ENCODE measurements at places on chromosomes 12 and 14. TPM values are rescaled to one million over a fixed set of nuclear protein-coding genes. Genes with fewer than 3 reads are reported as not detected.

GRCh38 chr12:115209230-115209629, 525.3 kb upstream of the TBX3 start:
- no peak for DNase-seq

DNA sequence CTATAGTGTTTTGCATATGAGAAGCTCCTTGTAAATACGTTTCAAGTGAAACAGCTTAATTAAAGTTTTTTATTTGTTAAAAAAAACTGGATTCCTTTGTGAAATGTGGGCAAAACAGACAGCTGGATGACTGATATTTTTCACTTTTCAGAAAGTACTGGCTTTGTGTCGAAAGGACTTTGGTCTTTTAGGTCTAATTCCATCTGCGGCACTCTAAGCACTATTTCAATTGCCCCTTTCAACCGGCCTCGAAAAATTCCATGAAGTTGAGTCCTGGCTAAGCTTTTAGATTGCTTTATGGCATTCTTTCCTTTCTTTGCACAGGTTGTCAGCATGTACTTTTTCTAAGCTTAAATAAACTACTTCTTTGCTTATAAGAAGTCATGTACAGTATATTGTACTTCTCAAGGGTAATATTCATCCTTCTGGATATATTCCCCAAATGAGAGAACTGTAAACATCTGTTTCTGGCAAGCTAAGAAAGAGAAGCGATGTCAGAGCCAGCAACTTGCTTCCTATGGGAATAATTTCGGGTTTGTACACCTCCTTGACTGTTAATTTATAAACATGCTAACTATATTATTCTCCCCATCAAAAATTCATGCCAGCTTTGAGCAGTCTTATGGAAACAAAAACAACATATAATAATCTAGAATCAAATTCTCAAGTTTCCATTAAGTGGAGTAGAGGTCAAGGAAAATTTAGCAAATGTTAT, 611.3 kb downstream of the ETNK1 start:
- DNase-seq = no peak

- no peak for DNase-seq
Measured at GRCh38 chr14:61050417-61050816, 69.4 kb downstream of the SLC38A6 start.

- DNase-seq = no peak
Measured at GRCh38 chr12:62631471-62632410, 165.1 kb downstream of the MON2 start.

DNA sequence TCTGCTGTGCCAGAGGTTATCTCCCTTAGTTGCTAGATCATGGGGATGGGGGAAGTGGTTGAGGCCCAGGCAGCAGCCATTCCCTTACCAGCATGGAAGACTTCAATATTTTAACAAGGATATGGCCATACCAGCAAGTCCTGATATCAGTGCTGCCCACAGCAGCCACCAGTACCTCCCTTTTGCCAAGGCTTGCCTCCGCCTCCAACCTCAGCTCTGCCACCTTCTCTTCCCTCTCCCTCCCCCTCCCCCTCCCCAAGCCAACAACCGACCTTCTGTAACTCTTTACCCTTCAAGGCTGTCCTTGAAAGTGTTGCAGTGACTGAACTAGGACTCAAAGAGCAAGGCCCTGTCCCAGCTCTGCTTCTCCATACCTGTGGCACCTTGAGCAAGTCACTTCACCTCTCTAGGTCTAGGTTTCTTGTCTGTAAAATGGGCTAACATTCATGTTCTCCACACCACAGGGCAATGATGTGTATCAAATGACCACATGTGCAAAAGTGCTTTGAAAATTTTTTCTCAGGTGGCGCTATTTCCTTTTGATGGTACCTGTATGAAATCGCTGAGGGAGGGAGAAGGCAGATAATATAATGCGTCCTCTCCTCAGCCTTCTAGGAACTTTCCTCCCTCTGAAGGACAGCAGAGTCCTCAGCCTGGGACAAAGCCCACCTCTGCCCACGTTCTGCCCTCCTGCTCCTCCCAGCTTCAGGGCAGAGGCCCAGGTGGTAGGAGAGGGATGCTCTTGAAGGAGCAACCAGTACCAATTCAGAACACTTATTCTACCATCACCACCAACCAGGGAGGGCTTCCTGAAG, 14.7 kb downstream of the PLEKHG6 start:
- no peak for DNase-seq

- no peak for DNase-seq
Measured at GRCh38 chr14:67410313-67410712, 1.7 kb downstream of the PLEK2 start.

DNA sequence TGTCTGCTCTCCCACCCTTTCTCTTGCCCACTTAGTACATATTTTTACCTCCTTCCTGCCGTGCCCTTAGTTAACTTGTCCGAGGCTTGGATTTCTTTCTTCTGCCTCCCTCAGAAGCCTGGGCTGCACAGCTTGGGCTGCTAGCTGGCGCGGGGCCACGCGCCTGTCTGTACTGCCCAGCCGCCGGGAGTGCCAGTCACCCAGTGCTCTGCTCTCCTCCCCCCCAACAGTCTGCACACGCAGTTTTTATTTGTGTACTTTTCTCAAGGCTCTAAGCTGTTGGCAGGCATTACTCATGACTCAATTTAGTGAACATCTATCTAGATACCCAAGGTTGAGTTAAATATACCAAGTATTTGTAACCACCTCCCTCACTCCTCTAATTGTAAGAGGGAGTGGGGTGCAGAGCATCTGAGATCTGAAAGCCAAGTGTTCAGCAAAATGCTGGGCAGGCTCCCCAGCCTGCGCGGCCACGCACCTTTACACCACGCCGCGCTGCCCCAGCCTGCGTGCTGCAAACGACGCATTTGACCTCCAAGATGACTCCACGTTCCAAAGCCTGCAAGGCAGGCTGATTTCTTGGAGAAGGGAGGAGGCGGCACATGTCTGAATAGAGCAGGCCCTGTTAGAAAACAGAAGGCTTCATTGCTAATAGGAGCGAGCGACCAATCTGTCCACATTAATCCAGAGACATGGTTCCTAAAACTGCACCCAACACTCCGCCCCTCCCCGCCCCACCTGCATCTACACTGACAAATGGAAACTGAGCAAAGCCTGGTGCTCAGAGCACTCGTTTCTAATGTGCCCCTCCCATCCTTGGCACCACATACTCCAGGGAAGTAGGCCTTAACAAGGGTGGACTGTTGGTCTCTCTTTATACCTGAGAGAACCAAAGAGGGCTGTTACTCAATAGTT, 18.2 kb upstream of the CACNA2D4 start:
- peak; percentile 90 for DNase-seq

- no peak for DNase-seq
Measured at GRCh38 chr14:58537004-58537403, 100.8 kb upstream of the DACT1 start.

GRCh38 chr12:95465275-95465674, 8.7 kb upstream of the METAP2 start:
- no peak for DNase-seq

- DNase-seq = no peak
Measured at GRCh38 chr12:96366381-96366654, 33.9 kb downstream of the CDK17 start.

DNA sequence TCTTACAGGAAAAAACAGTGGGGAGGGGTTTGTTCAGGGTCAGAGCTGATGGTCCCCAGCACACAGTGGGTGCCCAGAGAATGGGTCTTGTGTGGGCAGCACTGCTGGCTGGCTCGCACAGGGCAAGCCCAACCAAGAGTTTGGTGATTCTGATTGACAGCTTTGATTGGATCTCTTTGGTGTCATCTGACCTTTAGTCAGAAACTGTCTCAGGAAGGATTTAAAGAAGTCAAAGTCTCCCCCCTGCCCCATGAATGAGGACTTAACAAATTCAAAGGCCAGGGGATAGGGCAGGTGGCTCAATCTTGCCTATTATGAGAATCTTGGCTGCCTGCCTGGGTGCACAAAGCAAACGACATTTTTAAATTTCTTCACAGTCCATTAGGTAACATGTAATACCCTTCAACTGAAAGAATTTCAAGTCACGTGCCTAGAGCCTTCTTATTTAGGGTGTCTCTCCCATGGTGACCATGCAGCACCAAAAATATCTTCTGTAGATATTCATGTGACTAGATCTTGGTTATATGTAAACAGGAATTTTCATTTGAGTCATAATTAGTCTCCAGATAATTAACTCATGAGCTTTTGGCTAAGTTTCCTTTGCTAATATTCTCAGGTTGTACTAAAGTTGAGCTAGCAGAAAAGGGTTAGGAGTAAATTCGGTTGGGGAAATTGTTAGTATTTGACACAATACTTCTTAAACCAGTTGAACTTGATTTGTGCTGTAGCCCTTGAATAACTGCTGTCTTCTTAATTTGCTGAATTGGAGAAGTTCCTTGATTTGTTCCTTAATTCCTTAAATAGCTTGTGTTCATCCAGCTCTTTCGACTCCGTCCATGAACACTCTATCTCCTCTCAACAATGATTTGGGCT, 54.5 kb upstream of the HECTD1 start:
- no peak for DNase-seq

GRCh38 chr12:61523276-61523992, 736.8 kb upstream of the USP15 start:
- no peak for DNase-seq

DNA sequence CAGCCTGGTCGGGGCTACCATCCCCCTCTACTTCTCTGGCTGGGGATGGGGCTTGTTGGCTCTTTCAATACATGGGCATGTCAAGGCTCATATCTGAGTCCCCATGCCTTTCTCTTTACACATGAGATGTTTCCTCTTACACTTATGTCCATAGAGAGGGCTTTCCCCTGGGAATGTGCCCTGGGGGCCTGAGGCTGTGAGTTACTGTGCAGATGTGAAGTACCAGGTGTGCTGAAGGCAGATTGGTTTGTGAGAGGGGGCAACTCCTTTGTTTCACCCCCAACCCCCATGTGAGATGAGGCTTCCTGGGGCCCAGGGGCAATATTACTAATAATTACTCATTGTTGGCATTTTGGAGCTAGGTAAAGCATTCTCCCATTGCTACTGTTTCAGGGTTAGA, 32.8 kb downstream of the NRXN3 start:
- DNase-seq = no peak

DNA sequence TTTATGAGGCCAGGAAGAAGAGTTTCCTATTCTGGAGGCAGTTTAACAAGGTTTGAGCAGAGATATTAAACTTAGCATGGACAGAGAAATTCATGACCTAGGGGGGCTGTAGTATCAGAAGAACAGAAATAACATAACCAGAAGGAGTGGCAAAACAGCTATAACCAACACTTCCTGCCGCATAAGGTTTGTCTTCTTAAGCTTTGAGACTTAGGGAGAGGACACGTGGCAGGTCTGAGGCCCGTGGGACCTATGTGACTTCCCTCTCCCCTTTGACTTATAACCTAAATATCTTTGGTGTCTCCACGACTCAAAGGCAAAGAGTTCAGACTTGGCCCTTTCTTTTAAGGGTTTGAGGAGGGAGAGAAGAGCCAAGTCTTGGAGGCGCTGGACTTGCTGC, 119.1 kb upstream of the PZP start:
- no peak for DNase-seq

GRCh38 chr12:49339464-49339861, 2.5 kb upstream of the C1QL4 start:
- no peak for DNase-seq

GRCh38 chr12:49543221-49543913, 4.5 kb downstream of the KCNH3 start:
- no peak for DNase-seq

GRCh38 chr12:1890119-1890703, 28.2 kb downstream of the CACNA2D4 start:
- no peak for DNase-seq

GRCh38 chr14:24816011-24816928, 182.3 kb upstream of the GZMB start:
- no peak for DNase-seq

DNA sequence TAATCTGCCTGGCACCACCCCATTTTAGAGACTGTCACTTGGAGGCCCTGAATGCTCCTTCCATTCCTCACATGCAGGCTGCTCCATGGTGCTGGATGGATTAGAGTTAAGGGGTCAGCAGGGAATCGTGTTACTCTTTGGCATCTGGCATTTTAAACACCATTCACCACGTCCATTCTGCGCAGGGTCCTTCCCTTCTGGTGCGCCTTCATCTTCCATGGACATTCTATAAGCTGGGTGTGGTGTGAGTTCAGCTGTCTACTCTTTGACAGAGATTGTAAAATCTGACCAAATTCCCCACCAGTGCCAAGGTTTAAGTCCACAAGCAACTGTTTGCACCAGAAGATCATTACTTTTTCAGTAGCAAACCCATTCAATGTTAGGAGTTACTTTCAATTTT, 47.8 kb downstream of the GIT2 start:
- no peak for DNase-seq

DNA sequence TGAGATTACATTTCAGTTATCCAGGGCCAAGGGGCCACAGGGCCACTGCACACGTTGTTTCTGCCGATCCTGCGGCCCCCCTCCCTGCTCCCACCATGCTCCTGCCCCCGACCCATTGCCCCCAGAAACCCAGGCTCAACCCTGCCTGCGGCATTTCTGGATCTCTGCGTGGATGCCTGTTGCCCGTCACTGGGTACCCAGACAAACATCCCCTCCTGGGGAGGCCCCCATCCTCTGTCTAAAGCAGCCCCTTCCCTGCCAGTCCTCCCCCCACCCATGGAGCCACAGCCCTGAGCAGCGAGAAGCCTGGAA, 326.4 kb upstream of the SFSWAP start:
- DNase-seq = no peak

GRCh38 chr14:96357216-96357615, 5.9 kb downstream of the ATG2B start:
- no peak for DNase-seq

DNA sequence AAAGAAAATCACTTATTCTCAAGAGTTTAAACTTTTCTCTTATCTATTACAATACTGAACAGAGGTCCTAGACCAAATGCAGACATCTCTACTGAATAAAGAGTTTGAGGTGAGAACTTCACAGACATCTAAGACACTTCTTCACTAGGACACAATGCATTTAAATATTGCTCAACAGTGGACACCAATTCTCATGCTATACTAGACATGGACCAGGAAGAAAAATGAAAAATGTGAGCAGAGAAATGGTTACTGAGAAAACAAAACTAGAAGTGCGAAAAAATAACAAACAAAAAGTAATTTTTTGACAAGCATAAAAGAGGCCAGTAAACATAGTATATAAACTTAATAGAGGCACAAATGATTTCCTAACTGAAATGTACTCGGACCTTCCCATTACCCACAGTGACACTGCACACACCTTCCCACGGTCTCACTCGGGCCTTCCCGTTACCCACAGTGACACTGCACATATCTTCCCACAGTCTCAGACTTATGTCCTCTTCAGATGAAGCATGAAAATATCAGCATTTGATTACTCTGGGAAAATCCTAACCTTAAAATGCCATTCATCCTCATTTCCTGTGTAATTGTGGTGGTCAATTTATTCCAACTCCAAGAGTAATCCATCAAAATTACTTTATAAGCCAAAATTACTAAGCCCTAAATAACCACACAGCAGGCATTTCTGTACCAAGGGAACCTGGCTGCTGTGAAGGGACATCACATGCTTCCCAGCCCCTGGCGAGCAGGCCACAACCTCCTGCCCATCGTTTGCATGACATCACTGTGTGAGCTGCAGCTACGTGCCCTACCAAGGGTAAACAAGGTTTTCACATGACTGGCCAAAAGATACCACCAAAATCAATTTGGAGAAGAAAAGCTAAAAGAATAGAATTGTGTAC, 6.4 kb downstream of the SLC15A4 start:
- DNase-seq = no peak

- DNase-seq = no peak
Measured at GRCh38 chr12:42097971-42098370, 46.7 kb downstream of the GXYLT1 start.

HOXC10 gene
- total RNA-seq = not detected

CLEC4D gene
- not detected for total RNA-seq

KANSL2 gene
- total RNA-seq = 86.2 TPM

DHRS2 gene
- 0.25 TPM for total RNA-seq

IAPP gene
- not detected for total RNA-seq

RIN3 gene
- 22.6 TPM for total RNA-seq

All from vagina (tissue), 2 donors.